ENCODE measurements at places on chromosomes 6 and 20. TPM values are rescaled to one million over a fixed set of nuclear protein-coding genes. Genes with fewer than 3 reads are reported as not detected.
A peak's percentile ranks its signal among the peaks of the same experiment; 100 is the strongest.

Gene UST
- 12.1 TPM for total RNA-seq

- no peak for DNase-seq
Measured at GRCh38 chr20:59733351-59733750, 129.0 kb downstream of the PHACTR3 start.

- peak; percentile 68 for DNase-seq
Measured at GRCh38 chr20:19964289-19965265, 52.6 kb upstream of the NAA20 start.

DNA sequence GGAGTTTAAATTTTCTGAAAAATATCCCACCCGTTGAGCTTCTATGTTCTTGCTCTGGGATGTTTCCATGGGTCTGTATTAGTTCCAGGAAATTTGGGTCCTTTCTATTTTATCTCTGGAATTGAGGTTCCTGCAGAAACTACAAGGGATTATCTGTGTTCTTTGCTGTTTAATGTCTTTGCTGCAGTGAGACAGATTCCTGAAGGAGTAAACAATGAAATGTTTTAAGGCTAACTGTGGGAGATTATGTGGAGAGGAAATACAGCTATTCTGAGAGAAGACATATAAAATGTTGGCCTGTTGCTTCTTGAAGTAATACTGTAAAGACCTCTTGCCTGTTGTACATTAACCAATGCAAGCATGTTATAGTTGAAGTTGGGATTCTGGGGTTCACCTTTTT, 43.5 kb downstream of the SAMD5 start:
- no peak for DNase-seq

GRCh38 chr6:100344761-100345160, 120.0 kb downstream of the SIM1 start:
- peak; percentile 53 for DNase-seq

All from Daoy (cell line).